ENCODE measurements at places on chromosomes 12 and 14. TPM values are rescaled to one million over a fixed set of nuclear protein-coding genes. Genes with fewer than 3 reads are reported as not detected.

DNA sequence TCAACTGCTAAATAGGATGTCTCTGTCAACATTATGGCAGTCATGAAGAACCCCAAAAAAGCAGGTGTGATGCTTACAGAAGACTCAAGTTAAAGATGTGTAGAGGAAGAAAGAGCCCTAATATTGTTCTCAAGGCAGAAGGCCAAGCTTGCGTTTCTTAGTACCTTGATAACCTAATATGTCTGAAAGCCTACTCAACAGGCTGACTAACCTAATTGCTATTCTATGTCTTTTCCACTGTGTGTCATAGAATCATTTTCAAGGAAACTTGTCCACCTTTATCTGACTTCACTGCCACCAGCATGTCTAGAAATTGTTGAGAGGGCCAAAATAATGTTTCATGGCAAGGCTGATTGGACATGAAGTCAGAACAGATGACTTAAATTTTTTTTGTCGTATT, 373.2 kb downstream of the BTG1 start:
- no peak for DNase-seq

GRCh38 chr12:51218607-51219161, 822 bp upstream of the POU6F1 start:
- DNase-seq = no peak

DNA sequence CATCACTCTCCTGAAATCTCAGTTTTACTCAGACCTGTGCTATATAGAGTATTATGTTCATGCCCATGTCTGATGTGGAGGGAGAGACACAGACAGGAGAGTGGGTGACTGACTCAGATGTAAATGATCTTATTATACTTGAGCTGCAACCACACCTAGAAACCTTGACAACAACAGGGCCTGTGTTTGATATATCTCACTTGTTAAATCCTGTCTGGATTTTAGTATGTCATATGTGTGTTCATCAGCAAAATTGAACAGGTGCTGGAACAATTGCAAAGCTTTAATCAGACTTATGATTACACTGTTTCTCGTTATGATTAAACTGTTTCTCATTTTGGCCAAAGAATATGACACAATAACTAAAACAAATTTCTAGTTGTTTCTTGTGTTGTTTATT, 37.7 kb downstream of the DIP2B start:
- peak; percentile 80 for DNase-seq

DNA sequence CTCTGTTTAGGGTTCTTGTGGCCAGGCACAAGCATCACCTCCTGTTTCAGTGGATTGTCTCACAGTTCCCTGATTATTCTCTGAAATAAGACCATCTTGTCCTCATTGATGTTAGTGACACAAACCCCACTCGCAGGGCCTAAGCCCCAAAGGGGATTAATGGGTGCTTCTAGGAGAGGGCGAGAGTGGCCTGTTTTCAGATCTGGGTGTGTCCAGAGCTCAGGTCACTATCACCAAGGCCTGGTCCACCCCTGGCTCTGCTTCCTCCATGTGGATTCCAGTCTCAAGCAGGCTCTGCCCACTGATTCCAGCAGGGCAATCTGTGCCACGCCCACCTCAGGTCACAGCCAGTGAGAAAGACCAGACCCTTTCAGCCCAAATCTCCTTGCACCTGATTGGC, 361.9 kb downstream of the ADGRD1 start:
- DNase-seq = no peak

DNA sequence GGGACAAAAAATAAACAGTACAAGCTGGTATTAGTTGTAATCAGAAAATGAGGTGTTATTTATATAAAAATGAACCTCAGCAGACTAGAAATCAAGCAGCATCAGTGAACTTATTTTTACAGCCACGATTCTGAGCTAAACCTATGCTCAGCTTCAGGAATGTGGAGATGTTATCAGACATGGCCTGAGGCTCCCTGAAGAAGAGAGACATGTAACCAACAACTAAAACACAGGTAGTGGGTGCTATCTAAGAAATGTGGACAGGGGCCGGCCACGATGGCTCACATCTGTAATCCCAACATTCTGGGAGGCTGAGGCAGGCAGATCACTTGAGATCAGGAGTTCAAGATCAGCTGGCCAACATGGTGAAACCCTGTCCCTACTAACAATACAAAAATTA, 534.3 kb downstream of the VRK1 start:
- DNase-seq = no peak

- DNase-seq = no peak
Measured at GRCh38 chr12:2347137-2347843, 294.5 kb downstream of the CACNA1C start.

DNA sequence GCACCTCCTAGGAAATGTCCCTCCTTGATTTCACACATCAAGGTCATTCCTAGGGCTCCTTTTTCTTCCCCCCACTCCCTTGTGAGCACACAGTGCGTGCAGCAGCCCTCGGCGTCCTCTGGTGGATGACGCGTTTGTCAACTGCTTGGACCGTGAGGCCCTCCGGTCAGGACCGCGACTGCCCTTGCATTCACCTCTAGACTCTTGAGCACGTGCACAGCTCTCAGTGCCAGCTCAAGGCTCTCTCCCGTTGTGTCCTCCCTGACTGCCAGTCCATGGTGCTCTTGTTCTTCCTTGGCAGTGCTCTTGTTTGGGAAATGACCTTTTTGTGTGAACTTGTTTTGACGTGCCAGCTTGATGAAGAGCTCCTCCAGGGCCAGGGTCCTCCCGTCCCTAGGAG, 67.9 kb downstream of the TSPAN9 start:
- DNase-seq = no peak

- no peak for DNase-seq
Measured at GRCh38 chr12:89965993-89966392, 257.4 kb upstream of the ATP2B1 start.

GRCh38 chr12:16482726-16483125, 123.2 kb downstream of the LMO3 start:
- DNase-seq = peak; percentile 43

DNA sequence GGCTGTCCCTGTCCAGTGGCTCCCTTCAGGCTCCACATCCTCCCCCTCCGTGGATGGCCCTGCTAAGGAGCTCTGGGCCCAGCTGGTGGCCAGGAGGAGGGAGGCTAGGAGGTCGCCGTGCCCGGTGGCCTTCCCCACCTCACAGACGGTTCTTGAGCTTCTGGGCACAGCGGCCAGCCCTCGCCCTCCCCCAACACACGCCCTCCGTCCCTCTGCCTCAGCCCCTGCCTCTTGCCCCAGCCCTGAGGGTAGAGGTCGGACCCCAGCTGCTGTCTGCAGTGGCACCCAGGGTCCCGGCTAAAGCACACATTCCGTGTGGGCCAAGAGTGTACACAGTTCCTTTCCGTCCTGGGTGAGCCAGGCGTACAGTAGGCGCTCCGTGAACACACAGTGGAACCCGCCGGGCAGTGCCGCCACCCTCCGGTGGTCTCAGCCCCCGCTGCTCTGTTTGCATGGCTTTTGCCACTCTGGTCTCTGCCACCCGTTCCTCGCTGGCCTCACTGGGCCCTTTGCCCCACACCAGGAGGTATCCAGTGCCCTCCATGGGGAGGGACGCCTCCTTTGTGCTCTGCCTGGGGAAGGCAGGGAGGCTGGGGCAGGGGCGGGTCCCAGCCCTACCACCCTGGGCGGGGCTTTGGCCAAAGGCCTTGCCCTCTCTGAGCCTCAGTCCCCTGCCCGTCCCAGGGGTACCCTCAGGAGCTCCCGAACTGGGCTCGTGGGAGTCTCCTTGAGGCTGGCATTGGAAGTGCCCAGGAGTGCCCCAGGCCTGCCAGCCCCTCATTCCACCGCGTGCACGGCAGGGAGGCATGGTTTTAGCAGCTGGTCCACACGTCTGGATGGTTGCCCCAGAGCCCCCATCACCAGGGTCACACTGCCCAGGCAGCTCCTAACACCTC, 13.0 kb downstream of the TRMT61A start:
- DNase-seq = no peak

GRCh38 chr12:73361864-73362230, 1089.7 kb downstream of the TRHDE start:
- no peak for DNase-seq

GRCh38 chr14:100278702-100279101, 27.5 kb downstream of the SLC25A29 start:
- DNase-seq = peak; percentile 69

DNA sequence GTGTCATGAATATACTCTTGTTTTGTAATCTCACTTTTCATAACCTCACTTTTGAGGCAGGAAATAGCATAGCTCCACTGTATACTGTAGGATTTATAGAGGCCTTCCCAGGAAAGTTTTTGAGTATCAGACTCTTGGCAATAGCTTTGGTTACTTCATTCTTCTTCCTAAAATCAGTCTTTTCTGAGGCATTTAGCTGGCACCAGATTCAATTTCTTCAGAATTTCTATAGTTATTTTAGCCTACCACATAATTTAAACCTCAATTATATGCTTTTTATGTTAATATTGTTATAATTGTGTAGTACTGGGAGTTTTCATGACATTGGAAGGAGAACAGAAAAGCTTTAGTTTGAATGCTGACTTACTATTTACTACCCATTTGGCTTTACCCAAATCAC, 322.3 kb upstream of the FAR2 start:
- no peak for DNase-seq

DNA sequence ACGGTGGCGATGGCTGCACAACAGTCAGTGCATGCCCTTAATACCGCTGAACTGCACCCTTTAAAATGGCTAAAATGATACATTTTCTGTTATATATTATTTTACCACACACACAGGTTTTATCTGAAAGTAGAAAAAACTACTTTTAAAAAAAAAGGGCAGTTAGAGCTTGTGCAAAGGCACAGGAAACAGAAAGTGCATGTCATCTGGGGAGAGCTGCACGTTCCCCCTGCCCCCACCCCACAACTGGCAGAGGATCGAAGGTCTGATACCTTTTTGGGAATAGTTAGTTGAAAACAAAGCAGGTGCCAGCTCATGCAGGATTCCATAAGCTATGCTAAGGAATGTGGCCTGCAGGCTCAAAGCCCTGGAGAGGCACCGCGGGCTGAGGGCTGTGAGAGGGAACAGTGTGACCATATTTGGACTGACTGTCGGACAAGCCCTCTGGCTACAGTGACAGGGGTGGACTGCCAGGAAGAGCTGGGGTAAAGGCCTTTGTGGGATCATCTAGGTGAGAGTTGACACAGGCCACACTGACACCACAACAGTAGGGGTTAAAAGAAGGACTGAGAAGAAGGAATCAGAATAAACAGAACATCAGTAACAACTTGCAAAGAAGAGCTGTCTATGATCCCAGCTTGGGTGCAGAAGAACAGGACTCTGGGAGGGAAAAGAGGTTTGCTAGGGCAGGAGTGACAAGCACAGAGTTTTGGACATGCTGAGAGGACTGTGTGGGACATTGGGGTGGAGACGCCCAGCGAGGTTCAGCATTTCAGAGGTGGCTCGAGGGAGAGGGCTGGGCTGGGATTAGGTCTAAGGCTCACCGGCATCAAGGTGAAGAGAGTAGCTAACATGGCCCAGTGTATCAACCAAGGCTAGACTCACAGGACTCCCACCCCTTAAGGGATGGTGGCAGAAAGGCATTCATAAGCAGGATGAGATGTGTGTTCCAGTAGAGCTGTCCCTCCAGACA, 54.6 kb downstream of the ACTN1 start:
- DNase-seq = no peak

DNA sequence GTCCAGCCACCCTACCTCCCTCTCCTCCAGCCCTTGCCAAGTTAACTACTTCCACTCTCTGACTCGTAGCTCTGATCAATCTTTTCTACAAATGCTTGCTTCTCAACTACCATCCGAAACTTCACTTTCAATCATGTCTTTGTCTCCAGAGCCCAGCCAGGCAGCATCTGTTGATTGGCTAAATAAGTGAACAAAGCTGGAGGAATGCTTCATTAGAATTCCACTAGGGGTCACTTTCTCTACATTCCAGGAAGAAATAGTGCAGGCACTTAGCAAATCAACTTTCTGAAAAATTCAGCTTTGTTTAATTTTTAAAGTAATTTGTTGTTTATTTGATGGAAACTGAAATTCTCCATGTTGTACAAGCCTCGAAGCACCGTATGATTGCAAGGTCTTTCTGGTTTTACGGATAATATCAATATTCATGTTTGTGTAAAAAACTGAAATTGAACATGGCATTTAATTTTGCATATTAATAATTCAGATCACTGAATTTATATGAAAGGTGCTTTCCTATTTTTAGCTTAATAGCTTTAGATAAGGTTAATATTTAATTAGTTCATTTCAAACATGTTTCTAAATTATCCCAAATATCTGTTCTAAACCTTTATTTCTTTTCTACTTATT, 32.4 kb upstream of the HELB start:
- DNase-seq = peak; percentile 79

GRCh38 chr14:85359505-85359904, 170.4 kb upstream of the FLRT2 start:
- DNase-seq = no peak

DNA sequence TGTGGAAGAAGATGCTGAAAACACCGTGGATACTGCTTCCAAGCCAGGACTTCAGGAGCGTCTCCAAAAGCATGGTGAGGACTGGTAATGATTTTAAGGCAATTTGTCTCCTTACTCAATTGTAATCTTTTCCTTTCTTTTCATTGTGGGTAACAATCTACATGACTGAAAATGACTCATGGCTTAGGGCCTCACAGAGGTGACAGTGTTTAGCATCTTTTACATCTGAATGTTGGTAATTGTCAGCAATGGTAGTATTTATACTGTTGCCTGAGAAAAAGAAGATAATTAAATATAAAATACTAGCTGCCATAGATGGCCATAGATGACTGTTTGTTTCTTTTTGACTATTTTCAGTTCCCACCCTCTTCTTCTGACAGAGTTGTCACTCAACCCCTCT, 31.6 kb downstream of the TULP3 start:
- peak; percentile 54 for DNase-seq

DNA sequence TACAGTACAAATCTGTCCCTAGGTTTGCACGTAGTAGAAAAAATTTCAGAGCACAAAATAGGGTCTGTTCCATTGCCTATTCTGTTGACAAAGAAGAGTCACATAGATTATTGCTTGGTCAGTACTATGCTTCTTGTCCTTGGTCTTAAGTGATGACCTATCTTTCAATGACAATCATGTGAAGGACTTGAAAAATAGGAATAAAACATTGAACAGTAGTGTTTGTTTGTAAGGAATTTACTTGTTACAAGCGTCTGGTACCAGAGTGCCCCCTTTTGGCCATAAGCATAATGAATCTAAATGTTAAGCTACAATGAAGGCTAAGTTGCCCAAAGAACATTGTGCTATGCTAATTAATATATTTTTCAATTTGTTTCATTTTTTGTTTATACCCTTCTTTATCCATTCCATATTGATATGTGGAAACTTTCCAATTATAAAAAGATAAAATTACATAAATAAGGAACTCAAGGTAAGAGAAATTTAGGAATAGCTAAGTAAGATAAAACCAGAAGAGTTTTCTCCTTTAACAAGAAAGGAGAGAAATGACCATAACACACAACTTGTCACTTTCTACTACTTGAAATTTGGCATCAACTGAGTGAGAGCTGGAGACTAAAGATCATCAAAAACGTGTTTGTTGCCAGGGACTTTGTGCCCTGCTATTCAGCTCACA, 204.7 kb downstream of the EPS8 start:
- peak; percentile 77 for DNase-seq

GRCh38 chr12:85681333-85681732, 154.9 kb downstream of the RASSF9 start:
- no peak for DNase-seq

KIF5A gene
- under 0.01 TPM for total RNA-seq

AQP6 gene
- not detected for total RNA-seq

OR4M1 gene
- total RNA-seq = not detected

FITM1 gene
- not detected for total RNA-seq

NUBPL gene
- 11.5 TPM for total RNA-seq

DBX2 gene
- total RNA-seq = not detected

MGST1 gene
- total RNA-seq = 141 TPM

ACSM4 gene
- total RNA-seq = not detected

PLEKHG7 gene
- not detected for total RNA-seq
